ENCODE measurements at places on chromosomes 3 and 15.

GRCh38 chr15:96598514-96598913, 268.0 kb downstream of the NR2F2 start:
- no peak for DNase-seq

- no peak for DNase-seq
These were observed 46.0 kb downstream of the RAB11A start for GRCh38 chr15:65914981-65915925.

DNA sequence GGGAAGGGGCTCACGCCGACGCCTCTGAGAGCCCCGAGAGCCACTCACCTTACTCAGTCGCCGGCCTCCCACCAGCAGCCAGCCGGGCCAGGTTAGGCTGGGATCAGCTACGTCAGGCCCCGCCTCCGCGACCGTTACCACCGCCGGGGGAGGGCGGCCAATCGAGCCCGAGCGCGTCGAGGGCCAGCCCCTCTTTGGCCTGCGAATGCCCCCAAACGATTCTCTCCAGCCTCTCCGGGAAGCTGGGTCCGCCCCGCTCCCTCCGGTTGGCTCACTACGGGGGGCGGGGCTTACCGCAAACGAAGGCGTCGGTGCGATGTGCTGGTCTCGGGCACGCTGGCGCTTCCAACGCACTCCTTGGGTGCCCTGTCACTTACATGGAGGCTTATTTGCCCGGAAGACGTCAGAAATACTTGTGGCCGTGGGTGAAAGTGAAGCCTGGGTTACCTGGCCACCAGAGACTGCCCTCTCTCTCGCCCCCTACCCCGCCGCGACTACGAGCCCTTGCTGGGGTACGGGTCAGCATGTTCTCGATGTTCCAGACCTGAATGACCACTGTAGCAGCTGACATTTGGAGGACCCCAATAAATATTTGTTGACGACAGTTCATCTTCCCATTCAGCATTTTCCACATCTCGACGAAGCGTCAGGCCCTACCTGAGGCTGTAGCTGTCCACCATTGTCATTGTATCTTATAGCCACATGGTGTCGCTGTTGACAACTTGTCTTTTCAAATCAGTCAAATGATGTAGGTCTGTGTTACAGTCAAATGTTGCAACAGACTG, at the start of gene CEP70:
Gene CEP70, minus strand, starts transcription at position 111 of the 785 bp plus-strand sequence. CDS start 21,333 bp downstream, outside the sequence.
- DNase-seq = peak; percentile 92

DNA sequence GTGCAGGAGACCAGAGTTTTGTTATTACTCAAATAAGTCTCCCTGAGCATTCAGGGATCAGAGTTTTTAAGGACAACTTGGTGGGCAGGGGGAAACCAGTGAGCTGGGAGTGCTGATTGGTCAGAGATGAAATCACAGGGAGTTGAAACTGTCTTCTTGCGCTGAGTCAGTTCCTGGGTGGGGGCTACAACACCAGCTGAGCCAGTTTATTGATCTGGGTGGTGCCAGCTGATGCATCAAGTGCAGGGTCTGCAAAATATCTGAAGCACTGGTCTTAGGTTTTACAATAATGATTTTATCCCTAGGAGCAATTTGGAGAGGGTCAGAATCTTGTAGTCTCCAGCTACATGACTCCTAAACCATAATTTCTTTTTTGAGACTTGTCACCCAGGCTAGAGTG, 13.8 kb upstream of the ZNF662 start:
- no peak for DNase-seq

DNA sequence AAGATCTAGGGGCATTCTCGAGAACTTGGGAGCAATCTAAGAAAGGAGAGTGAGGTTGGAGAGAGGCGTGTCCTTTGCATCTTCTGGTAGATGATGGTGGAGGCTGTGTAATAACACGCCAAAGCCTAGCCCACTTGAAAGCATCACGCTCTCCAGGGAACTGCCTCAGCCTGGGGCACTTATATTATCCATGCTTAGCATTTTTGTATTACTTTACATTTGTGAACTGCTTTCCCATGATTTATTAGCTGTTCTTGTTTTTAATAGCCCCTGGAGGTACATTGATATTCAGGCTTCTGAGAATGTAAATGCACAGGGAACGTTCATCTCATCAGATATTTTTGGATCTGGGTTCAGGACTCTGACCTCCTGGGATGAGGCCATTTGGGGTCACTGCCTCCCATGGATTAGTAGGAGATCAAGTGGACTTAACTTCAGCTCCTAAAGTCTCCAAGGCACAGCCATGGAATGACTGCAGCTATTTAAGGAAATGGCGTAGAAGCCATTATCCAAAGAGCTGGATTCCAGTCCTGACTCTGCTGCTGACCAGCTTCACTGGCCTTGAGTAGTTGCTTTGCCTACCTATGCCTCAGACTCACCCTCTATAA, 124.9 kb downstream of the LPP start:
- no peak for DNase-seq

DNA sequence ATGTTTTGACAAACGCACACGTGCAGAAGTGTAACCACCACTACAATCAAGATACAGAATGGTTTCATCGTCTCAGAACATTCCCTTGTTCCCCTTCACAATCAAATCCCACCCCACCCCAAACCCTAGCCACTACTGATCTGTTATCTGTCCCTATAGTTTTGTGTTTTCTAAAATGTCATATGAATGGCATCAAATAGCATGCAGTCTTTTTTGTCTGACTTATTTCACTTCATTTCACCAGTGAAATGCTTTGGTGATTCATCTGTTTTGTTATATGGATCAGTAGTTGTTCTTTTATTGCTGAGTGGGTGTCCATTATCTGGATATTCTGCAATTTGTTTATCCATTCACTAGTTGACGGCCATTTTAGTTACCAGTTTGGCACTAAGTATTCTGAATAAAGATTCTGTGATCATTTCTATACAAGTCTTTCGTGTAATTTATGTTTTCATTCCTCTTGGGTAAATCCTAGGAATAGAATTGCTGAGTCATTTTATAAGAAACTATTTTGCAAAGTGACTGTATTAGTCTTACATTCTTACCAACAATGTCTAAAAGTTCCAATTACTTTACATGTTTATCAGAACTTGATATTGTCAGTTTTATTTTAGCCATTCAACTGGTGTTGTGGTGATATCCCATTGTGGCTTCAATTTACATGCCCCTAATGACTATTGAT, 232.8 kb downstream of the CLSTN2 start:
- no peak for DNase-seq

DNA sequence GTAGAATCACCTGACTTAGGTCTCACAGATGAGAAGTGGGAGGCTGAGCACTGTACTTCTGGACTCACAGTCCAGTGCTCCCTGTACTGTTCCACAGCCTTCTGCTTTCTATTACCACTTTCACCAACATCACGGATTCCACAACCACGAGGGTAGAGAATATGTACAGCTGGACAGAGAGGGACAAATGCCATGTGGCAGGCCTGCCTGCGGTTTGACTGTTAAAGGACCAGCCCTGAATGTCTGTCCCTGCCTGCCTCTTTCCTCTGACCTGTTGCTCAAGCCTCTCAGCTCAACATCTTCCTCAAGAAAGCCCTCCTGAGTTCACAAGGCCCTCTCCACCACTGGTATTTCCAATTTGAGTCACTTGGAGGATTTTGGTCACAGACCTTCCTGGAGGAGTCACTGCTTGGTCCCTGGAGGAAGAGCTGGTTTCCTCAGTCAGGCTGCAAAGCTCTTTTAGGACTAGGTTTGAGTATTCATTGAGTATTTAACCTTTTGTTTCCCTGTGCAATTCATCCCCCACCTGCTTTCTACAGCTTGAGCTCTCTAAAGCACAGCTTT, 49.1 kb downstream of the RAB11A start:
- DNase-seq = no peak

DNA sequence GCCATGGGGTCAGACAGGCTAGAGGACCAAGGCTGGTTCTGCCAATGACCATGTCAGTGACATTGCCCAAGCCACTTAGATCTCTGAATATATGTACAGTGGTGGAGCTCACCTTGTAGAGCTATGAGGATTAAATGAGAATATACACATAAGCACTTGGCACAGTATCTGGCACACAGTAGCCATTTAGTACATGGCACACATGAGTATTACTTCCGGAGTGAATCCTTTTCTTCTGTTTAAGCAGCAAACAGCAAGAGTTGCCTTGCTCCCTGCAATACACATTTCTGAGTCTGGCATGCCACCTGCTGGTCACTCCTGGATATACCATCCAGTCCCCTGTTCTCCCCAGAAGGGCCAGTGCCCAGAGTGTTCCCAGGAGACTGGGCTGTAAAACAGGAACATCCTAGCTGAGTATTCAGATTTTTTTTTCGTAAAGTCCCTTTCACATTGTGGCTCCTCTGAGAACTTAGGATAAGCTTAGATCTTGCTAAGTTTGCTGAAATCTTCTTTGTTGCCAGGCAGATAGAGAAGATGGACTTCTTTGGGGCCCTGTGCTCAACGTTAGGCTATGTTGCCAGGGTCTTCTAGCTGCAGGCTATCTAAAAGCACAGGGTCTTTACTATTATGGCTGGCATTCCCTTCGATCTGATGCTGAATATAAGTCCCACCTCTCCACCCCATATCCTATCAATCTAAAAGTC, 203.4 kb downstream of the ADAMTS9 start:
- peak; percentile 78 for DNase-seq

- no peak for DNase-seq
These were observed 50.1 kb downstream of the SETD2 start for GRCh38 chr3:47113669-47114365.

- no peak for DNase-seq
These were observed 480.7 kb upstream of the ADAMTS9 start for GRCh38 chr3:65168547-65168946.

DNA sequence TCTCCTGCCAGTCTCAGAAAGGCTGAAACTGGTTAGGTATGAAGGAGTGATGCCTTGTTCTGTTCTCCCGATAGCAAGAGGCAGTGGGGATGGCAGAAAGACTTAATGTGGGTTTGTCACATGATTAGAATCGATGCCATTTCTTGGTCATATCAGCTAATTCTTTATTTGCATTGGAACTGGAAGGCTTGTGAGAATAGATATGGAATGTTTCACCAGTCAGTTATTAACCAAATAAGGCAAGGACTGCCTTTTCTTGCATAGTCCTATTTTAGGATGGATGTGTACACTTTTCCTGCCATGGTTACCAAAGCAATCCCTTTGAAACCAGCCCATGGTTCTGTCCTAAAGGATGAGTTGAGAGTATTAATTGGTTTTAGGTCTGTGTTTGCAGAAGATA, 33.7 kb downstream of the FILIP1L start:
- no peak for DNase-seq

DNA sequence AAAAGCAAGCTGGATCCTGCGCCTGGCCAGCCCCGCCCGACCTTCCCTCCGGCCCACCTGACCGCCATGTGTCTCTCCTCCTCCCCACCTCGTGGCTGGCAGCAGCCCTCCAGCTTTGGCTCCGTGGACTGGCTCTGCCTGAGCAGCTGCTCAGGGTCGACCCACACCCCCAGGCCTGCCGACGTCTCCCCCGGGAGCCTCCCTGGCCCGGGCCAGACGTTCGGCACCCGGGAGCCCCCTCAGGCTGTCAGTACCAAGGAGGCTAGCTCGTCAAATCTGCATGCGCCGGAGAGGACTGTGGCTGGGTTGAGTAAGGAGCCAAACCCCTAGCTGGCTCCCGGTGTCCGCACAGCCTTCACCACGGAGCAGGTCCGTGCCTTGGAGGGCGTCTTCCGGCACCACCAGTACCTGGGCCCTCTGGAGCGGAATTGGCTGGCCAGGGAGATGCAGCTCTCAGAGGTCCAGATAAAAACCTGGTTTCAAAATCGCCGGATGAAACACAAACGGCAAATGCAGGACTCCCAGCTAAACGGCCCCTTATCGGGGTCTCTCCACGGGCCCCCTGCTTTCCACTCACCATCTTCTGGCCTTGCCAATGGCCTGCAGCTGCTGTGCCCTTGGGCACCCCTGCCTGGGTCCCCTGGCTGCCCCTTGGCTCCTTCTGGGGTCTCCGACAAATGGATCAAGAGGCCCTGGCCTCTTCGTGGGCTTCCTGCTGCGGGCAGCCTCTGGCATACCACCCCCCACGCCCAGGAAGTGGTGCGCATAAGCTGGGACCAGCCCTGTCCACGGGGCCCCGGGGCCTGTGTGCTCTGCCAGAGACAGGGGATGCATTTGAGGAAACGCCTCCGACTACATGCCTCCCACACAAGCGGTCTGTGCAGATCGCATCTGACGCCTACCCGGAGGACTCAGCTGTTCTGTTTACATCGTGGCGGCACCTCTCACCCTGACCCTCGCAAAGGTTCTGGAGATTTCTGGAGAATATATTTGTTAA, 345.0 kb downstream of the ZNF385D start:
- DNase-seq = no peak

DNA sequence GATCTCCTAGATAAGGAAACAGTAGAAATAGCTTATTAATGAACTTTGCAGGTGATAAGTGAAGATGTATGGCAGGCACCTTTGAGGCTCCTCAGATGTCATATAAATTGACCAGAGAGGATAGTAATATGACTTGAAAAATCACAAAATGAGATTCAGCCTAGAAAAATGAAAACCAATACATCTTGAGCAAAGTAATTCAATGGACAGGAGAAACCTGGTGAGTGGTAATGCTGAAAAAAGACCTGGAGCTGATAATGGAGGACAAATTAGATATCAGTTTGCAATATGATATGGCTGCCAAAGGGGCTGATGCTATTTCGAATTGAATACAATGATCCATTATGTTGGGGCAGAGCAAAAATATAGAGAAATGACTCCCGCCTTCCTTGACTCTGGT, 103.9 kb downstream of the LSAMP start:
- no peak for DNase-seq

GRCh38 chr15:30973379-30973778, 18.0 kb downstream of the MTMR10 start:
- no peak for DNase-seq

GRCh38 chr3:53764026-53764775, 82.0 kb downstream of the CHDH start:
- DNase-seq = no peak

DNA sequence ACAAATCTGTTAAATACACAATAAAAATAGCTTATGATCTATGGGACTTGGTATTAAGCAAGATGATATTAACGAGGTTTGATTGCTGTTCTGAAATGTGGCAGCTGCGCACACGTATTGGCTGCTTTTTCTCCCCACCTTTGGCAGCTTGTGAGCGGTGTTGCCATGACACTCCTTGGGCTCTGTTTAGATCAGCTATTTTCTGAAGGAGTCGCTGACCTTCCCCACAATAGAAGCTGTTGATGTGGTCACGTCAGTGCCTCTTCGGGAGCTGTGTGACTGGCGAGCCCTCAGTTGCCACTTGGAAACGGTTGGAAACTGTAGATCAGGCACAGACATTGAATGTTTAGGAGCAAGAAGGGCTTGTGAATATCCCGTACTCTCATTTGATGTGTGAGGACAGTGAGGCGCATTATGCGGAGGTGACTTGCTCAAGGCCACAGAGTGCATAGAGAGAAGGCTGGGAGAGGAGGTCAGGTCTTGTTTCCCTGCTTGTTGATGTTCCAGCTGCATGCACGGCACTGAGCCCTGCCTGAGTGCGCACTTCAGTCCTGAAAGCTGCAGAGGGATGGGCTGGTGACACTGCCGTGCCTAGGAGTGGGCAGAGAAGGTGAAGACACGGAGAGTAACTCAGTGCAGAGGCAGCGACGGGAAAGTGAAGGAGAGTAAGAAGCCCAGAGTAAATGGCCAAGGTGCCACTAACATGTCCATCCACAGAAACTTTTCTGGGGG, 198.4 kb downstream of the LPP start:
- no peak for DNase-seq

GRCh38 chr3:13470894-13471574, 9.1 kb upstream of the HDAC11 start:
- DNase-seq = no peak

All from HEK293T (cell line).